Heart right ventricle (tissue), 16 donors: ENCODE measurements at places on chromosomes 1 and 21. TPM values are rescaled to one million over a fixed set of nuclear protein-coding genes. Genes with fewer than 3 reads are reported as not detected.

The IRF6 gene
- total RNA-seq: 28.3 TPM

DNA sequence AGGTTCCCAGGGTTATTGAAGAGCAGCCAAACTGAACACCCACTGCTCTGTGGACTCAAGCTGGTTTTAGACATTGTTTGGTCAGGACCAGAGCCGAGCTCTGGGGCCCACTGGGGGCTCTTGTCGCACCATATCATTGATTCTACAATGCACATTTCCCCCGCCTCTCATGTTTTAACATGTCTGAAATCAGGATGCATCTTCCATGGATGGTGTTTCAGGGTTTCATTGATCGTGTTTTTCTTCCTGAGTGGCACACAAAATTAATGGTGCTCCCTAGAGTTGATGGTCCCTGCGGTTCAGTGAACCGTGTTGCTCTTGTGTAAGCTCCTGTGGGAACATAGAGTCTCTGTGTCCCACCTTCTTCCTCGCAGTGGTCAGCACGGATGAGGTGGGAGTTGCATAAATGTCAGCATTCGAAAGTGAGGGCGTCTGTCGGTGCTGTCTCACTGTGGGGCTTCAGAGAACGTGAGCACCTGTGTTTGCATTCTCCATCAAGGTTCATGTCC, 38.3 kb downstream of the GALNT2 start:
- no peak overlapping the region for H3K27ac ChIP-seq
- peaks cover 53% of the 10 kb centered on the region for H3K4me1 ChIP-seq
- no peak for DNase-seq
- no peaks in the 10 kb centered on the region for H3K27me3 ChIP-seq
- no peaks in the 10 kb centered on the region for H3K36me3 ChIP-seq
- peak overlapping the region; percentile 33 for H3K4me3 ChIP-seq

The GPR153 gene
- total RNA-seq: 7.9 TPM

- H3K36me3 ChIP-seq: no peaks in the 10 kb centered on the region
- peak overlapping the region; percentile 73 for H3K27ac ChIP-seq
- no peak for DNase-seq
These were observed 5.8 kb upstream of the LAMC2 start for GRCh38 chr1:183180218-183180617.

GRCh38 chr1:157624471-157624870, 26.6 kb upstream of the FCRL4 start:
- H3K36me3 ChIP-seq: no peaks in the 10 kb centered on the region
- peaks cover 8% of the 10 kb centered on the region for H3K27me3 ChIP-seq
- no peaks in the 10 kb centered on the region for H3K4me1 ChIP-seq
- no peak for DNase-seq
- H3K27ac ChIP-seq: no peak overlapping the region
- H3K4me3 ChIP-seq: no peak overlapping the region

- DNase-seq: no peak
- no peak overlapping the region for H3K4me3 ChIP-seq
- no peaks in the 10 kb centered on the region for H3K4me1 ChIP-seq
- H3K27me3 ChIP-seq: peaks cover 20% of the 10 kb centered on the region
- no peaks in the 10 kb centered on the region for H3K36me3 ChIP-seq
These were observed 551.1 kb downstream of the MATN1 start for GRCh38 chr1:30172299-30172694.

The RGS8 gene
- total RNA-seq: not detected
